ENCODE measurements at places on chromosomes 5 and 9.

DNA sequence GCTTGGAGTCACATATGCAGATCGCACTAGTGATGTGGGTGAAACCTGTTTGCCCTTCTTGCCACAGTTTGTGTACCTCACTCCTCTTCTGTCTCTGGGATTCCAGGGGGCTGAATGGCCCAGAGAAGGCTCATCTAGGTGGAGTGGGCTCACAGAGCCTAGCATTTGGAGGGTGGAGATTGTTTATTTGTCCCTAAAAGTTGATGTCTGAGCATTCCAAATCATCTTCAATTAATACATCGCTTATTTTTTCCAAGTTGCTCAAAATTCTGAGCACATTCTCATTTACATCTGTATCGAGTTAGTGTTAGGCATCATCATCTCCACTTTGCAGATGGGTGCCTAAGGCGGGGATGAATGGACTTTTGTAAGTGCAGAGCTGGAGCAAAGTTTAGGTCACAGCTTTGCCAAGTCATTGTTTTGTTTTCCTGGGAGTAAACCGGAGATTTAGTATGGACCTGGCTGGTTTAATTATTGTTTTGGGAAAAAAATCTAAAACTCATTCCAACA is 2.0 kb downstream of the ABL1 start:
- DNase-seq, result no peak

DNA sequence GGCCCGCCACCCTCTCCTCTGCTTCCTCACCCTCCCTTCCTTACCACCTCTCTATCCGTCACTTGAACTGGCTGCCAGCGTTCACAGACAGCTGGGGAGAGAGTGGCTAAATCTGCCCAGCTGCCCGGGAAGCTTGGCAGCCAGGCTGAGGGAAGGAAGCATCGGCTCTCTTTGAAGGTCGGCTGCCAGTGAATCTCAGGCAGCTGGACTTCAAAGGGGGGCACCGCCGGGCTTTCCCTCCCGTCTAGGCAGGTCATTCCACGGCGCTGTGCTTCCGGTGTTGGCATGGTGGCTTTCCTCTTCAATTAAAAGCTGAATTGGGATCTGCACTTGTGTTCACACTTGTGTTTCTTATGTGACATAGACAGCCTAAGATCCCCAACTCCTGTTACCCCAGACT is 174.0 kb downstream of the GDNF start:
- DNase-seq, result no peak

DNA sequence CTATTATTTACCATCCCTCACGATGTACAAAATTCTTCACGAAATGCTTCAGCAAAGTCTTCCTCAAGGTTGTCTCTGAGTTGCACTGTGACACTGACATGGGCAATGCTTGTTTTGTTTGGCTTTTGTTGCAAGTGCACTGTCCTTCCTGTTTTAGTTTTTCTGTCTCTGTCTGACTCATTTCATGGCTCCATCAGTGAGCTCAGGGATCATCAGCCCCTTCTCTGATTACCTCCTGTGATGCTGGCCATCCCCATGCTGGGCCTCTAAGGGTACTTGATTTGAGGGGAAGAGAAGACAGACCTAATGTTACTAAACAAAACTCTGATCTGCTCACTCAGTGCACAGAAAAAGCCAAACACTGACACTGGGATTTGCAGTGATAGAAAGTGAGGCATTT is 37.6 kb upstream of the STX17 start:
- no peak for DNase-seq

DNA sequence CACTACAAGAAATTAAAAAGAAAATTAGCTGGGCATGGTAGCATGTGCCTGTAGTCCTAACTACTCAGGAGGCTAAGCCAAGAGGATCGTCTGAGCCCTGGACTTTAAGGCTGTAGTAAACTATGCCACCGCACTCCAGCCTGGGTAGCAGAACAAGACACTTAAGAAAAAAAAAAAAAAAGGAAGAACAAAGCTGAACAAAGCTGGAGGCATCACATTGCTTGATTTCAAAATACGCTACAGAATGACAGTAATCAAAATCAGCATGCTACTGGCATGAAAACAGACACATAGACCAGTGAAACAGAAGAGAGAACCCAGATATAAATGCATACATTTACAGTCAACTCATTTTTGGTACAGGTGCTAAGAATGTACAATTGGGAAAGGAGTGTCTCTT is 14.5 kb upstream of the OTULIN start:
- no peak for DNase-seq

DNA sequence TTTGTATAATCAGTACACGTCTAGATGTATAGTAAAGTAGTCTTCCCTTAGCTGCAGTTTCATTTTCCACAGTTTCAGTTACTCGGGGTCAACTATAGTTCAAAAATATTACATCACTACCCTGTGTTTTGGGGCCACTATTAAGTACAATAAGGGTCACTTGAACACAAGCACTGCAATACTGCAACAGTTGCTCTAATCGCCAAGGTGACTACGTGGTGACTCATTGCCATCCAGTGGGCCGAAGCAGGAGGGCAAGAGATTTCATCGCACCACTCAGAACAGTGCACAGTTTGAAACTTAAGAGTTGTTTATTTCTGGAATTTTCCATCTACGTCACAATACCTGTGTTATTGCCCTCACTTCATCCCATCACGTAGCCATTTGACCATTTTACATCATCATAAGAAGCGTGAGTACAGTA is at the start of gene ARL14EPL:
Gene ARL14EPL (plus strand): TSS at position 379 of the 424 bp plus-strand sequence. CDS start 18,994 bp downstream, outside the sequence.
- DNase-seq, result no peak

DNA sequence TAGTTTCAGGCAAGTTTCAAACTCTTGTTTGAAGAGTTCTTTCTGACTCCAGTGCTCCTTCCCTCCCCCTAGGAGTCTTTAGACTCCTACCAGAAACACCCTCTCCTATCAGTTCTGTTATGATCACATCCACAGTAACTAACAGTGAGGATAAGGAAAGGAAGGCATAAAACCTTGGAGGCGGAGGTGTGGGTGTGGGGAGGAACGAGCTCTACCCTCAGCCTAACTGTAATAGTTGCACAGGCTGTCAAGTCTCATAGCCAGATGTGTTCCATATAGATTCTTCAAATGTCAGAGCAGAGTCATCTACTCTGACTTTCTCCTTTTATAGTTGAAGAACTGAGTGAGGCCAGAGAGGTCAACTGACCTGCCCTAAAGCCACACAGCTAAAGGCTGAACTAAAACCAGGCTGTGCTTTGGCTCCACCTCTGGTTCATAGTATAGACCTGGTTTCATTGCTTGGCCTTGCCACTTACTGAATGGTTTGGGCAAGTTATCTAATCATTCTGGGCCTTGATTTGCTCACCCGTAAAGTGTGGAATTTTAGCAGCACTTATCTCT is 34.4 kb upstream of the PIK3R1 start:
- no peak for DNase-seq

DNA sequence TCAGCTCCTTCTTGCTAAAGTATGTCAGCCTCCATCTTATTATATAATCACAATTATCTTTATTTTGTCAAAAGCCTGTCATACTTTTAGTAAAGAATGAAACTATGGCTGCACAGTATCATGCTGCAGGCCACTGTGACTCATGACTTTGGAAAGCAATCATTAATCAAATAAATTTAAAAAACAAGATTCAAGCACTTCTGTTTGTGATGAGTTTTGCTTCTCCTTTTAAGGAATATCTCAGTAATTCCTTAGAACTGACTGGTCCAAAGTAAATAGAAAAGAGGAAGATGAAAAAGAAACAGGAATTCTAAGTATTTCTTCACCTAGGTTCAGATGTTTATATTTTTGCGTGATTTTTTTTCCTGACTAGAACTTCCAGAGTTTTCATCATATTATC is 83.1 kb downstream of the EDIL3 start:
- DNase-seq, result no peak

DNA sequence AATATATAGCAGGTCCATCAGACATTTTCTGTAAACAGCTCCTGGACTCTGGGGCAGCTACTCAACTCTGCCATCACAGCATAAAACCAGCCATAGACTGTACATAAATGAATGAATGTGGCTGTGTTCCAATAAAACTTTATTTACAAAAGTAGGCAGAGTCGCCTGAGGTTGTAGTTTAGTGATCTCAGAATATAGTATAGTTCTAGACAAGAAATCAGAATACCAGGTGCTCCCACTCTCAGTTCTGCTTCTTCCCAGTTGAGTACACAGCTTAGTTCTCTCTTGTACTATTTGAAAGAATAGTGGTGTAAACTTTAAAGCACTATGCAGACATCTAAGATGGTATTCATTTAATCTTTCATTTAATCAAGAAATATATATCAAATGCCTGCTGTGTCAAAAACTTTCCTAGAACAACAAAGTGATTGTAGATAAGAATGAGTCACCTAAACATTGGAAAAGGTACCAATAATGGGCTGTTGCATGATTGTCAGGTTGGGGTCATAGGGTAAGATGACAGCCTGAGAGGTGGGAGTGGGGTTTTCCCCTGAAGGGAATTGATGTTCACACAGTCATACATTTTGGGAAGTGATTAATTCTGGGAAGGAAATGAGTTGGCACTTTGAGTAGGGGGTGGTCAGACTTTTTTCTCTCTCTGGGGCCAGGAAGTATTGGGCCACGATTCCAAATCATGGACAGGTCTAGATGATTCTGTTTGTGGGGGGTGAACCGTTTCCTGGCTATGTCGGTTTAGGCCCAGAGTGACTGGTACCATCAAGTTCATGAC is 37.0 kb downstream of the TNFSF8 start:
- no peak for DNase-seq

DNA sequence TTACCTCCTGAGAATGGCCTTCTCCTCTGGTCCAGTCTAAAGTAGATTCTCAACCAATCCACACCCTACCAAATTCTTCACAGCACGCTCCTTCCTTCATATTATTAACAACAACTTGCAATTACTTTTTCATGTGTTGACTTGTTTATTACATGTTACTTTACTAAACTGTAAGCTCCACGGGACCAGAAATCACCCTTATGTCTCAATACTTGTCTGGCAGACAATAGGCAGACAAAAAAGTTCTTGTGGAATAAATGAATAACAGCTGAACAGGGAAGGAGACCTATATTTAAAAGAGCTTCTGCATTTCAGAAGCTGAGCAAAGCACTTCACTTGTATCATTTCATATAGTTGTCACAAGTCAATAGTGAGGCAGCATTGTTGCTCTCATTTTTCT is 5.7 kb upstream of the WWC1 start:
- no peak for DNase-seq

DNA sequence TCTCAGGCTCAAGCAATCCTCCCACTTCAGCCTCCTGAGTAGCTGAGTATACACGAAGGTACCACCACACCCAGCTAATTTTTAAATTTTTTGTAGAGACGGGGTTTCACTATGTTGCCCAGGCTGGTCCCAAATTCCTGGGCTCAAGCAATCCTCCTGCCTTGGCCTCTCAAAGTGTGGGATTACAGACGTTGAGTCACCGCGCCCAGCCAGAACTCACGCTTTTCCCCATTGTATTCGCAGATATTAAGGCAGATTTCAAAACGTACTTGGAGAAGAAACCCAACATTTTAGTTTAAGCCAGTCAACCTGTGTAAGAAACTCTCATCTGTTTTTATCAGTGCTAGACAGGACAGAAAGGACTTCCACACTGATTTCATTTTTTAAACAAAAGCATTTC is 26.6 kb downstream of the COL23A1 start:
- no peak for DNase-seq

DNA sequence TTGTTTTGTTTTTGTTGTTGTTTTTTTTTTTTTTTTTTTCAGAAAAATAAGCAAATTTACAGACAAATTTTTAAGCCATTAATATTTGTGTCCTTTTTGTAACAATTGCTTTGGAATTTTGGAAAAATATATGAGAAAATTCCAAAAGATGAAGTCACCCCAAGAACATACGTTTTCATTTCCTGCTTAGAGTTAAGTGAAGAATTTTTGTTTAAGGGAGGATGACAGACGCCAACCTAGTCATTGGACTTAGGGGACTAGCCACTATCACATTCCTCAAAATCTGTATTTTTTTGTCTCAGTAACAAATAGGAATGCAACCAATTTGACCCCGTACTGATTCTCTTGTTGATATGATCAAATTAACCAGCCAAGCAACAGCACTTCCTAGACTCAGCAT is 433.9 kb upstream of the SLC30A5 start:
- no peak for DNase-seq

- DNase-seq, result no peak
Observed at GRCh38 chr9:73167614-73168013, 15.9 kb downstream of the ANXA1 start.

- DNase-seq, result no peak
Observed at GRCh38 chr9:128689293-128689774, 312 bp downstream of the SET start.

- no peak for DNase-seq
Observed at GRCh38 chr9:78441822-78442431, 145.0 kb downstream of the PSAT1 start.

GRCh38 chr9:114706711-114707110 is 24.7 kb upstream of the TEX48 start:
- no peak for DNase-seq

DNA sequence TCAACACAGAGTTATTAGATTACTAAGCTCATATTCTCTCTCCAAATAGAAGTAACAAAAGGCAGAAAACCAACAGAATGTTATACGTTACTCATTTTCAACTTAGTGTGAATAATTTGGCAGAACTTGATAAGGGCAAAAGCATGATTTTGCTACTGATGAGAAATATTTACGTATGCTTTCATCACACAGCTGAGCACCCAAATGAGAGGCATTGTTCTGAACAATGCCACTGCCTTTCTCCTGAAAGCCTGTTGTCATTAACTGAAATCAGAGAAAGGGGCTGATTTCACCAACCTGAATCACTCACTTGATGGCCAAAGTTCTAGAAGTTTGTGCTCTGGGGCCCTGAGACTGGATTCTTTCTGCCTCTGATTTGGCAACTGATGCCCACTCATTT is 367.5 kb upstream of the PTGER4 start:
- DNase-seq, result no peak

GRCh38 chr5:80565330-80565729 is 4.8 kb downstream of the ANKRD34B start:
- DNase-seq, result no peak

GRCh38 chr9:128089299-128089698 is 21.3 kb downstream of the SLC25A25 start:
- DNase-seq, result no peak

GRCh38 chr5:181218795-181219124 is 4.3 kb upstream of the TRIM41 start:
- no peak for DNase-seq

DNA sequence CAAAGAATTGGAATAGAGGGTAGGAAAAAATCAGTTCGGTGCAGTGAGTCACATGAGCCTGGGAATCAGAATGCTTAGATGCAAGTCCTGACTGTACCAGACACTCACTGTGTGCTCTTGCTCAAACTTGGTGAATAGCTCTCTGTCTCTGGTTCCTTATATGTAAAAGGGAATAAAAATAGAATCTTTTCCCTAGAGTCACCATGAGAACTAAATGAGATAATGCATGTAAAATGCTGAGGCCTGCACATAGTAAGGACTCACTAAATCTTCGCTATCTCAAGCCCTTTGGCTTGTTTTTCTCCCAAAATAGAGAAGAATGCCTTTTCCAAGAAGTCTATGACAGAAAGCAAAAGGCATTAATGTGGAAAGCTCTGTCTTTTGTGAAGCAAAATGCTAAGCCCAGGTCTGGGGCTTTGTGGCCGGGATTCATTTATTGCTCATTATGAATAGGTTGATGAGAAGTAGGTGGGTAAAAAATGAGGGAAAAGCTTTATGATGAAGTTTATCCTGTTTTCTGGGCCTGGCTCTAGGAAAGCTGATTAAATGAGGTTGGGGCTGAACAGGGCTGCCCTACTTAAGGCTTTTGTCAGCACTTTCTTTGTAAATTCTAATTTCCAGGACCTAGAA is 483.3 kb downstream of the DMAC1 start:
- DNase-seq, result no peak

GRCh38 chr9:99415606-99416005 is 193.5 kb downstream of the SEC61B start:
- no peak for DNase-seq
